ENCODE measurements at places on chromosomes 6 and 20. TPM values are rescaled to one million over a fixed set of nuclear protein-coding genes. Genes with fewer than 3 reads are reported as not detected.

The HLA-DRB1 gene
- polyA plus RNA-seq, result 159 TPM

DNA sequence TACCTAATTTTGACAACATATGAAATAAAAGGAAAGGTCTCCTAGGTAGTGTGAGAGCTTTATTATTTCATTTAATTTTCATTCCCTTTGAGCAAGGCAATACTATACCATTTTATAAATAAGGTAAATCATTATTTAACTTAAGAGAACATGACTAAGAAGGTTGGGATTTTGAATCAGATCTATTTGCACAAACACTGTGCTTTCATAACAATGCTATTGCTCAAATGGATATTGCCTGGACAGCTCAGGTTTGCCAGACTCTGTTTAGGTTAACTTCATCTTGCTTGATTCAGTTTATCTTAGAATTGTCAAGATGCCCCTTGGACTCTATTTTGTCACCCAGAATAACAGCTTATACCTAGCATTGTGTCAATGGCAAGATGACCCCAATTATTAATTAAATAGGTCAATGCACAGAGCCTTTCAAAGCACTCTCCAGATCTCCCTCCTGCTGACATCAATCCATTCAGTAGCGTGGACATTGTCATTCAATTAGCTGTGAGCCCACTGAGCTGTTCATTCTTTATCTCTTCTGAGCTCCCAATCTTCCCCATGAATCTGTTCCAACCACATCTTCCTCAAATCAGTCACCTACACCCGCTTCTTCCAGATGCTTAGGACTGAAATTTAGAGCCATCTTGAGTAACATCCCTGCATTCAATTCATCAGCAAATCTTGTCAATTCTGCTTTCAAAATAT, 42.1 kb upstream of the TMEM30A start:
- no peak for DNase-seq

DNA sequence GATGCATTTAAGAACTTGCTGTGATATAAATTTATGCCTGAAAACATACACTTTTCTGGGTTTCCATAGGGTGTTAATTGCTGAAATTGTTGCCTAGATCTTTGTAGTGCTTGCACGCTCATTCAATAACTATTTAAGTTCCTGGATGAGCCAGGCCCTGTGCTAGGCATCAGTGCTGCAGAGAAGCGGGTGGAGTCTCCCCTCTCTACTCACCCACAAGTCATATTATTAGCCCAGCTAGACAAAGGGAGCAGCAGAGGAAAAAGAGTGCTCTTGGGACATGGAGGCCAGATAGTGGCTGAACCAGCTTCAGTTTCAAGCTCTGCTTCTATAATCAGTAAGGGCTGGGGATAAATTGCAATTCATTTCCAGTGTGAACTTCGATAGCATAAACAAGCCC, 329.1 kb downstream of the TFAP2B start:
- DNase-seq, result no peak

The TREML1 gene
- polyA plus RNA-seq, result 0.16 TPM

- DNase-seq, result no peak
These were observed 200.8 kb downstream of the TFAP2C start for GRCh38 chr20:56829788-56830385.

GRCh38 chr6:16090452-16090851, 38.4 kb upstream of the MYLIP start:
- no peak for DNase-seq

The NRSN1 gene
- polyA plus RNA-seq, result not detected

GRCh38 chr20:59751075-59751711, 146.9 kb downstream of the PHACTR3 start:
- peak; percentile 62 for DNase-seq

- DNase-seq, result no peak
These were observed 40.4 kb downstream of the CSNK2A1 start for GRCh38 chr20:503048-503737.

DNA sequence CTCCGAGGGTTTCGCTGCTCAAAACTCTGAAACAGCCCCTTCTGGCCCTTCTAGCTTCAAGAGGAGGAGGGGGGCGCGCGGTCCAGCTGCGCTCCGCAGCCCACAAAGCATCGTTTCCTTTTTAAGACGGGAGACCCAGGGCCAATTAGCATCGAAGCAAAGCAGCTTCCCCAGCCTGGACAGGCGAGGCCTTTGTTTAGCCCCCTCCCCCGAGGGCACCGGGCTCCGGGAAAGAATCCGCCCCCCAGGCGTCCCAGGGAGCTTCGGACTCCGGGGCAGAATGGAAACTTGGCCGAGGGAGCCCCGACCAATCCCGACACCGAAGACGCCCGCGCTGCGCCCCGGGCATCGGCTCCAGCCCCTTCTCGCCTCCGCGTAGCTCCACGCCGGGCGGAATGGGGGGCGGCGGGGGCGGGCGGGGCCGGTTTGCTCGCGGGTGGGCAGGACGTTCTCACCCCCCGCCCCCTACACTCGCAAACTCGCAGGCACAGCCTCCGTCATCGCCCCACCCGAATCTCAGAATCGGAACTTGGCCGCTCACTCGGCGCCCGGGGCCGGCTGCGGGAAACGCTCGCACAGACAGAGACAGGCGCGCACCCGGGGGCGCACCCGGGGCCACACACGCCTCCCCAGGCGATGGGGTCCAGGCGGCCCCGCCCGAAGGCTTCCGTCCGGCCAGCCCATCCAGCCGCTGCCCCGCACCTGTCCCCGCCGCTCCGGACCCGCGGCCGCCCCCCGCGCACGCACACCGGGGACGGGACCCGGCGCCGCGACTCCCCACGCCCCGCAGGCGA, 628 bp downstream of the NKAIN4 start:
- DNase-seq, result no peak

DNA sequence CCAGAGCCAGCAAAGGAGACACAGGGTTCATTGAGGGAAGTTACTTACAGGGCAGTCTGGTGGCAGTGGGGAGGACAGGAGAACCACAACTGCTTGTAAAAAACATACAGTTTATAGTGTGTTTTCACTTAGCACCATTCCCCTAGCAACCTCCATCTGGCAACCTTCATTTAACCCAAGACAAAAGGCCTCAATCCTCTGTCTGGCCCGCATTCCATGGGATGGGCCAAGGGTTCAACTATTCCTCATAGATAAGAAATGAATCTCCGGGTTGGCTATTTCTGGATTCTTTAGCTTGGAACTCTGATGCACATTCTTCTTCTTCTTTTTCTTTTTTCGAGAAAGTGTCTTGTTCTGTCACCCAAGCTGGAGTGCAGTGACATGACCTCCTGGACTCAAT, 26.3 kb upstream of the FYN start:
- no peak for DNase-seq

- peak; percentile 1 for DNase-seq
These were observed 1642.2 kb downstream of the KHDRBS2 start for GRCh38 chr6:60643870-60644269.

DNA sequence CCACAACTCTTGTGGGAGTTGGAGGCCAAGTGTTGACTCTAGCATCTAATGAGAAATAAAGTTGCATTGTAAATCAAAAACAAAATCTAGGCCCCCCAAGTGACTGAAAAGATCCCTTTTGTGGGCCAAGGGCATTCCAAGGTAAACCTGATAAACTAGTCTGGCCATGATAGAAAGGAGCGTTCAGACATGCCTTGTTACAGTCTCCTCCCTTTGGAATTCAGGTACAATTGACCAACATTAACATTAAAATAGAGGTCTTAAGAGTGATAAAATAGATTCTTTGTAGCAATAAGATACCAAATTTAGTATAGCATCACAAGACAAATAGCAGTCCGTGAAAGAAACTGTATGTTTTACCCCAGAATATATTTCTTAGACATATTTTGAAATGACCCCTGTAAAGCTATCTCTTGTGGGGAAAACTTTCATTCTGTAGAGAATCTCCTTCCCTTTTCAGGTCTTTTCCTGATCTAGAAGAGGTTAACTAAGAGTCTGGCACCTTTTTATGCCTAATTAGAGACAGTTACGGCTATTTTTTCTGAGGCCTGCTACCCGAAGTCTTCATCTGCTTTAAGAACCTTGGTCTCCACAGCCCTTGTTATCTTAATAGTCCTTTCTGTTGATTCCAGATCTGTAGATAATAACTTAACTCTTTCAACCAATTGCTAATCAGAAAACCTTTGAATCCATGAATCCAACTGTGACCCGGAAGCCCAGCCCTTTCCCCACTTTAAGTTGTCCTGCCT, 495.4 kb upstream of the MMS22L start:
- no peak for DNase-seq

The SH3BGRL2 gene
- polyA plus RNA-seq, result 36.3 TPM

GRCh38 chr20:36862857-36863668, 12.9 kb upstream of the TLDC2 start:
- DNase-seq, result no peak

- DNase-seq, result no peak
These were observed 81.9 kb downstream of the GINS1 start for GRCh38 chr20:25489221-25489871.

The SHLD1 gene
- polyA plus RNA-seq, result 19.2 TPM

DNA sequence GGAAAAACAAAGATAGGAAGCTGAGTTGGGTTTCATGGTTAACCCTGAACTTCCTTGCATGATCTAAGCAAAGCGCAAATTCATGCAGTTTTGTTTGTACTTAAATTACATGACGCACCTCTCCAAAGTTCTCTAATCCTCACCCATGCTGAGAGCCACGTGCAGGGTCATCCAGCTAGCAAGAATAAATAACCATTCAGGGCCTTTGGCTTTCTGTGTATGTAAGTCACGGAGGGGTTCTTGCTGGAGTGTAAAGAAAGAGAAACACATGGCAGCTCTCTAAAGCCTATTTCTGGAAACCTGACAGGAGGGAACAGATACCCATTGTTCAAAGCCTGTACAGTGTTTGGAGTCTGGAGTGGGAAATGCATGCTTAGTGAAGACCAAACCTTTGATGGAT, 171.7 kb upstream of the CCN2 start:
- no peak for DNase-seq

DNA sequence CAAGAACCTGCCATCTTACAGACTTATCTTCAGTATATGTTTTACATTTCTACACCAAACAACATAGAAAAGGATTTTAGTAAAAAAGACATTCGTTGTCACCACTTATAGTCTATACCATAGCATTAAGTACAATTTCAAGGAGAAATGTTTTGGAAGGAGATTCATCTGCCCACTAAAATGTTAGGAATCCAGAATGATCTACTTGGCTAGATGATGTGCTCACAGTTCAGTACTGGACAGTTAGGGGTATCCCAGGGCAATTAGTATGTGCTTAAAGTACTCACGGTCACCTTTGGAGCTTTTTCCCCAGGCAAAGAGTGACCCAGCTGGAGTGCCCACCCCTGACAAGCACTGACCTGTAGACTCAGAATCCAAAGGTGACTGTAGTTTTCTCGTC, 222.9 kb downstream of the SLC24A3 start:
- DNase-seq, result no peak

The HLA-DQA2 gene
- not detected for polyA plus RNA-seq

The DCDC2 gene
- 0.49 TPM for polyA plus RNA-seq

GRCh38 chr6:138596591-138596990, 97.3 kb upstream of the NHSL1 start:
- no peak for DNase-seq

The CHRNA4 gene
- polyA plus RNA-seq, result not detected

- no peak for DNase-seq
These were observed 2.2 kb downstream of the ZNF512B start for GRCh38 chr20:63967330-63968135.

GRCh38 chr6:38068854-38069590, 249.5 kb downstream of the ZFAND3 start:
- DNase-seq, result no peak

GRCh38 chr20:40016392-40016791, 672.6 kb downstream of the MAFB start:
- no peak for DNase-seq

DNA sequence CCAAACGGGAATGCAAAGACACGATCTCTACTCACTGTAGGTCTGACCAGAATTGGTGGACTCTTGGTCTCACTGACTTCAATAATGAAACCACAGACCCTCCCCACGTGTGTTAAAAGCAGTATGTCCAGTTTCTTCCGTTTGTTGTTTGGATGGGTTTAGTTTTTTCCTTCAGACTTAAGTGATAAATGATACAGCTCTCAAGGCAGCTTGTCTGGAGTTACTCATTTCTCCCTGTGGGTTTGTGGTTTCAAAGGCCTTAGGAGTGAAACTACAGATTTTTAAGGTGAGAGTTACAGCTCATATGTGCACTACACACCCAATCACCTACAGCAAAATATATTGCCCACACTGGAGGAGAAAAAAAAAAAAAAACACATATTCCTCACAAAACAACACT, 86.7 kb upstream of the STMND1 start:
- DNase-seq, result no peak

DNA sequence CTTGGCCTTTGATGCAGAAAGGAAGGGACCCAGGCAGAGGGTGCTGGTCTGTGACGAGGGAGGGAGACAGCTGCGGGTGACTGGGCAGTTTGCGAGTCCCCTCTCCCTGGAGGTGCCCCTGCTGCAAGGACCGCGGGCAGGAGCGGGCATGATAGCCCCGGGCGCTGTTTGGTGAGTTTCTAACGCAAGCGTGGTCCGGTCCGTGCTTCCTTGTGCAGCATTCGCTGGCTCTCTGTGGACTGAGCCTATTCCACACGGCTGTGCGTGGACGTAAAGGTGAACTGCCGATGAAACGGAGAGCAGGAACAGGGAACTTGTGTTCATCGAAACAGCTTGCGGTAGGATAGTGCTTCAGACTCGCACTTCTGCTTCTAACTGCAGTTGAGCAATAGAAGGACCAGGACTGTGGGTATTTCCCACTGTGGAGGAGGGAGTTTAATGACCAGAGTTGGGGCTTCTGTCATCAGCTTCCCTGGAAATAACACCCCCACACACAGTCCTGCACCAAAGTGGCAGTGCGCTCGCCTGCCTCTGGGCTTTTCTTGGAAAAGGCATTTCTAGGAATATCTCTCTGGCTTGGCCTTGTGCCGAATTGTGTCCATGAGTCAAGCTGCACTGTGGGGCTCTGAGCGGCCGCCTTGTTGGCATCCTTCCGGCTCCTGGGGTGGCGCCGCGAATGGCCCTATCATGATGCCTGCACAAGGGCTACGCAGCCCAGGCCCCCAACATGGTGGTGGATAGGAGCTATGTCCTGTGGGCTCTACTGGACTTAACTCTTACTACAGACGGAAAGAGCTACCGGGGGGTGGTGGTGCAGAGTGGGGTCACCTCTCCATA, 48.9 kb downstream of the DUSP22 start:
- DNase-seq, result no peak

- DNase-seq, result no peak
These were observed 113.6 kb upstream of the EMILIN3 start for GRCh38 chr20:41480054-41480770.

- no peak for DNase-seq
These were observed 4.6 kb downstream of the METTL24 start for GRCh38 chr6:110353457-110354001.

The ABHD16A gene
- 47.3 TPM for polyA plus RNA-seq

- DNase-seq, result no peak
These were observed 9.8 kb downstream of the NEDD9 start for GRCh38 chr6:11222385-11223277.

DNA sequence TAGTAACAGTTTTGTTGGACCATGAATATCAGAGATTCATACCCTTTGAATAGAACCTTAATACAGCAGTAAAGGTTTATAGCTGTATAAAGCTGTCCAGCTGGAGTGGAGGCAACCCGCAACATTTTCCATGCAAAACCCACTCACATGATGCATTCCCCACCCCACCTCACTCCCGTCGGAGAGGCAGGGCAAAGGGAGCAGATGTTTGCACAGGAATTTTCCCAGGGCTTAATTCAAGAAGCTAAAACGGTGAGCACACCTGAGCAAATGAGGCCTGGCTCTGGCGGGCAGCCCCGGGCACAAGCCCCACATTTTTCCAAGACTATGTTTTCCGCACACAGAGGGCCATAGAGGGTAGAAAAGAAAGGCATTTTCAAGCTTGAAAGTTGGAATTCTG, 191.7 kb downstream of the FOXC1 start:
- peak; percentile 20 for DNase-seq
